ENCODE measurements at places on chromosomes 2 and 18. TPM values are rescaled to one million over a fixed set of nuclear protein-coding genes. Genes with fewer than 3 reads are reported as not detected.

DNA sequence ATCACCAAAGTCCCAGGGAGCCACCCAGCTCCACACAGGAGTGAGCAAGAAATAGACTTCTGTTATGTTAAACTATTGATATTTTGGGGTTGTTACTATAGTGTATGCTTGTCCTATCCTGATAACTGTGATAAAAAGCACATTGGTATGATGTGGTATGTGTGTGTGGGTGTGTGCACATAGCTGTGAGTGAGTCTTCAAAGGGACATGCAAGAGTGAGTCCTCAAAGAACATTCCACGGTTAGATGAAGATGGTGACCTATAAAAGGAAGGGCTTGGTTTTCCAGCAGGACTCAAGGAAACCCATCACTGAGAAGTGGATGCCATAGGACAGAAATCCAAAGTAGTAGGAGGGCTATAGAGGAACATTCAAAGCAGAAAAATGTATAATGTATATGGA, 342.9 kb downstream of the TSN start:
- DNase-seq = no peak

DNA sequence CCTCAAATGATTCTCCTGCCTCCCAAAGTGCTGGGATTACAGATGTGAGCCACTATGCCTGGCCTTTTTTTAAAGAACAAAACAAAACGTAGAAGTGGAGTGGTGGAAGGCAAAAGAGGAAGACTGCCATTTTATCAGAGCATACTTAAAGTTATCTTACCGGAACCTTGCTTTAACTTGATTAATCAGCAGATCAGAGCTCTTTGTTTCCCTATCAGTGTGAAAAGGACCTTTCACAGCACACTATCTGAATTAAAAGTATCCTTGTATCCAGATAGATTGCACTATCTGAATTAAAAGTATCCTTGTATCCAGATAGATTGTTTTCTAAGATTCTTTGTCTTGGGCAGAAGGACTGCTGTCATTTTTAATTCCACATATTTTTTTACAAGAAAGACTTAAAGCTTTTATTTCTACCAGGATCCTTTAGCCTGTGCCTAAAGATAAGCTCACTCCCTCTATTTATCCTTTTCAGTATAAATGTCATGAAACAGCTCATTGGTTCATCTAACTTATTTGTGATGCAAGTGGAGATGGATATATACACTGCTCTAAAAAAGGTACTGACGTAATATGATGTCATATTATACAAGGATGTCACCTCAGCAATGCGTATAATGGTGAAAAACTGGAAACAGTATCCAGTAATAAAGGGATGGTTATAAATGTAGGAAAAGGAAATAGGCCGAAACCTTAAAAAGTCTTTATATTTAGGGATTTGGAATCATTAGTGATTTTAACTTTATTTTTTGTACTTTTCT, 17.8 kb downstream of the GMCL1 start:
- DNase-seq = no peak

SLC9A4 gene
- not detected for total RNA-seq

SYT4 gene
- not detected for total RNA-seq

DNA sequence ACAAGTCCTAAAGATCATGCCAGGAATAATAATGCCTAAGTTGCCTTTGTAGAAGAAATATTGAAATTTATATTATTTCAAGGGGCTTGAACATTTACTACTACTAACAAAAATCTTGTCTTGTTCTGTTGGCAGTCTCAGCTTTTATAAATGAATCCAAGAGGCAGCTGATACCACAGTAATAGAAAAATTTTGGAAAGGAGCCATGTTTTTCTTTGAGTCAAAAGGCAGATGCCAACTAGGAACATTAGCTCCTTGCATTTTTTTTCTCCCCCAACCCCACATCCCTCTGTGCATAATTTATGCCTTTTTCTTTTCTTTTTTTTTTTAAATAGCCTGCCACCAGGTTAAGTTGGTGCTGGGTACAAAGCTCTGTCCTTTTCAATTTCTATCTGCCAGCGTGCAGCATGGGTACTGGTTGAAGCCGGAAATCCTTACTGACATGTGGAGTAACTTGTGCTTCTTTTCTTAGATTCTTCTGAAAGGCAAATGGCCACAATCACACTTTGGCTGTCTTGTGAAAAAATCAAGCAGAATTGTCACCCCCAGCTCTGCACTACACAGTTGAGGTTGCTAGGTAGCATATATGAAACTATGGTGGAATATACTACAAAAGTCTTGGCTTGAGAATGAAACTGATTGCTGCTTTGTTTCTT, 98.8 kb downstream of the RHBDD1 start:
- DNase-seq = no peak

DNA sequence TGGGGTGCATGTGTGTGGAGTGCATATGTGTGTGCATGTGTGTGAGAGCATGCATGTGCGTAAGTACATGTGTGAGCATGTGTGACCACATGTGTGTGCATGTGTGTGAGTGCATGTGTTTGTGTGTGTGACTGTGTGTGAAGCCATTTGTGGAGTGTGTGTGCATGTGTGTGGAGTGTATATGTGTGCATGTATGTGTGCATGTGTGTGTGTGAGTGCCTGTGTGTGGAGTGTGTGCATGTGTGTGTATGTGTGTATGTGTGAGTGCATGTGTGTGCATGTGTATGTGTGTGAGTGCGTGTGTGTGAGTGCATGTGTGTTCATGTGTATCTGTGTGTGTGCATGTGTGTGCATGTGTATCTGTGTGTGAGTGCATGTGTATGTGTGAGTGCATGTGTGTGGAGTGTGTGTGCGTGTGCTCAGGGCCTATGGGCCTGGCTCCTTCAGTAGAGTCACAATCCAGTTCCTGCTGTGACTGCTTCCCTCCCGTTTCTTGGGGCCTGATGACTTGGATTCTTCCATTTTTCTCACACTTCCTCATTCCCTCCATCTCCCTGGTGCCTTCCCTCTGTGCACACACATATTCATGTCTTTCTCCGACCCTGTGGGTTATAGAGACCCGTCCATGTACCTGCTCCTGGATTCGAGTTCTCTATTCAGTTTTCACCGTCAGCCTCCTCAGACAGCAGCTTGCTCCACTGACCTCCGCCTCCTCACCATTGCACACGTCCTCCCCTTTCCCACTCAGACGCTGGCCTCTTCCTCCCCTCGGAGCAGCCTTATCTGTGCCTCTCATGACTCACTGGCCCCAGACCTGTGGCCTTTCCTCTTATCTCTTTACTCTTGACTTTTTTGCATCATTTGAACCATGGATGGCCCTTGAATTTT, 25.2 kb downstream of the TOGARAM2 start:
- no peak for DNase-seq

DNA sequence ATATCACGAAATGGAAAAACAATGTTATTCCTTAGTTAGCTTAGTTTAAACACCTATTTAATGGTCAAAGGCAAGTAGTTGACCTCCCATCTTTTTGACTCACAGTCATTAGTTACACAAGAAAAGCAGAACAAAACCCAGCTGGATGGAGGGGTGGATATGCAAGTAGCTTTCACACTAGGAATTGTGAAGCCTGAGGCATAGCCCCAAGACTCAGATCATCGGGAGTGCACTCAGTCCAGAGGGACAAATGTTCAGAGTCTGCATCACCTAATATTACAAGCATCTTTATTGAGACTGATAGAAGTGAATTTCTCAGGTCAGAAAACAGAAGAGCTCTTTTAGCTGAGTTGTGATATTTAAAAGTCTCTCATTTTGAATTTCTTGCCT, 15.5 kb upstream of the CPS1 start:
- no peak for DNase-seq

MYO5B gene
- total RNA-seq = not detected

GRCh38 chr2:127362971-127363370, 24.8 kb downstream of the MAP3K2 start:
- no peak for DNase-seq

DNA sequence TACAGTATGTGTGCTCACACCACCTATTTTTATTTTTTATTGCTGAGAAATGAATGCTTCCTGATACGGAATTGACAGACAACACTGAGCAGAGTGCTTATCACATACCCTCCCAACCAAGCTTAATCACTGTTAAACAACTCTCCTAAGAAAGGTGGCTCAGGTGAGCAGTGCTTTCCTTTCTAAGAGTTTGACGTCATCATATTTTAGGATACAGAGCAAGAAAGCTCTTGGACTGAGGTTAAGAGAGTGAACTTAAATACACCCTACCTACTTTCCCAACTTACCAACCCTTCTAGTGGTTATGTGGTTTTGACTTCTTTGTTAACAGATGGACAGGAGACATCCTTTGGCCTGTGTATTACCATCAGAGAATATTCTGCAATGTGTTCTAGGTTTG, 101.2 kb downstream of the NRXN1 start:
- DNase-seq = no peak

DNA sequence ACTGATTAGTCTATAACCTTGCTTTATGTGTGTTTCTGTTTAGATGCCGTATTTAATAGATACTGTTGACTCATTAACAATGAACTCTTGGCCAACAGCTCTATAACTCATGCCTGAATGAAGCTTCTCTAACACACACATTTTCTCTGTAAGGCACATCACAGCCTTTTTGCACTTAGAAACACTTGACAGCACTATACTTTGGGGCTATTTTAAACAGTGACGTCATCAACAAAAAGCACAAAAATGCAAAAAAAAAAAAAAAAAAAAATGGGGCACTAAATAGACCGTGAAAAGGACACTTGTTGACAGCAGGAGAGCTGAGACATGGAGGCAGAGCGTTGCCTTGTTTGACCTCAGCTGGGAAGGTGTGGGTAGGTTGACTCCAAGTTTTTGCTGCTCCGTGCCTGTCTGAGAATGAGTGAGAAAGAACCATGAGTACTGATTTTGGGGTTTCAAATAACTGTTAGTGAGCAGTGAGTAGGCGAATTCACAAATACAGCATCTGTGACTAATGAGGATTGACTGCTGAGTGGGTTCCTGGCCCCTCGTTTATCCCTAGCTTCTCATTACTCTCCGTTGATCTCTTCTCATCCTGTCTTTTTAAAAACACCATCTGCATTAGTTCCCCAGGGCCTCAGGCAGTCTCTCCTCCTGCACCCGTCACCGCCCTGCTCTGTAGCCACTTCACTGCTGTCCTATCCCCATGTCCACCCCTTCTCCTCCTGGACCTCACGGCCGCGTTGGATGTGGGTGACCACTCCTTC, 24.4 kb downstream of the SPP2 start:
- DNase-seq = no peak

NAGK gene
- total RNA-seq = 113 TPM

DNA sequence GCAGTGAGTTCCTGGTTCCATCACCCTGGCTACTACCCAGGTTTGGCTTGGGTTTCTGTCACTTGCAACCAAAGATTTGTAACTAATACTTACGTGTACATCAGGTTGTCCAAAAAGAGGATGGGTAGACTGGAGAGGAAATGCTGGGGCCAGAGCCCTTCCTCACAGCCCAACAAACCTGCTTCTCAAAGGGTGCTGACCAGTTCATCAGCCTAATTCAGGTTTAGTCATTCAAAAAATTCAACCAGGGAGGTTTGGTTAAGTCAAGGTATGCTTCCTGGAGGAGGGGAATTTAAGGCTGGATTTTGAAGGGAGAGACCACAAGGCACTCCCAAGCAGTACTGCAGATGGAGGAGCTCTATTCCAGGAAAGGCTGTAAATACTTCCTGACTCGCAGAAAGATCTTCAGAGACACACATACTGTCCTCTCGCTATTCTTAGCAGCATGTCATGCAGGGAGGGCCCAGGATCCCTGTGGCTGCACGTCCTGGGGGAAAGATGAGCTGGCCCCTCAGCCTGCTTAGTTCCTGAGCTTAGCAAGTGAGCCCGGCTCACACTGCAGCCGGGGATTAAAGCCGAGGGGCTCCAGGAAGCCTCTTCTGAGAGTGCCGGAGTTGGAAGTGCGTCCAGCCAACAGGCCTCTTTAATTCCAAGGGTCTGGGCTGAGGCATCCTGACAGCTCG, 40.0 kb upstream of the BIN1 start:
- DNase-seq = no peak

ITM2C gene
- total RNA-seq = 38.7 TPM

ATP6V1B1 gene
- total RNA-seq = not detected

DNA sequence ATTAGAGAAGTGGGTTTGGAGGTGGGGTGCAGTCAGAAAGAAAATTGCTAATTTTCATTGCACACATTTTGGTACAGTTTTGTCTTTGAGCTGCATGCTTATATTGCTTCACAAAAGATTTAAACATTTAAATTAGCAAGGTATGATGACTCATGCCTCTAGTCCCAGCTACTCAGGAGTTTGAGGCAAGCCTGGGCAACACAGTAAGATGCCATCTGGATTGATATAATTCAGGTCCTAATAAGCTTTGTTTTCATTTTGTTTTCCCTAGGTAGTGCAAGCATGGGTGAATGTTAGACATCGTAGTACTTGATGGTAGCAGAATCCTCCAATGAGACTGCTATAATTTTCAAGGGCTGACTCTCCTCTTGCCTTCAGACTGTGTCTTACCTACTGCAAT, 396.7 kb upstream of the RGPD4 start:
- DNase-seq = no peak

- DNase-seq = no peak
These were observed 20.4 kb downstream of the ADI1 start for GRCh38 chr2:3498783-3499394.

DNA sequence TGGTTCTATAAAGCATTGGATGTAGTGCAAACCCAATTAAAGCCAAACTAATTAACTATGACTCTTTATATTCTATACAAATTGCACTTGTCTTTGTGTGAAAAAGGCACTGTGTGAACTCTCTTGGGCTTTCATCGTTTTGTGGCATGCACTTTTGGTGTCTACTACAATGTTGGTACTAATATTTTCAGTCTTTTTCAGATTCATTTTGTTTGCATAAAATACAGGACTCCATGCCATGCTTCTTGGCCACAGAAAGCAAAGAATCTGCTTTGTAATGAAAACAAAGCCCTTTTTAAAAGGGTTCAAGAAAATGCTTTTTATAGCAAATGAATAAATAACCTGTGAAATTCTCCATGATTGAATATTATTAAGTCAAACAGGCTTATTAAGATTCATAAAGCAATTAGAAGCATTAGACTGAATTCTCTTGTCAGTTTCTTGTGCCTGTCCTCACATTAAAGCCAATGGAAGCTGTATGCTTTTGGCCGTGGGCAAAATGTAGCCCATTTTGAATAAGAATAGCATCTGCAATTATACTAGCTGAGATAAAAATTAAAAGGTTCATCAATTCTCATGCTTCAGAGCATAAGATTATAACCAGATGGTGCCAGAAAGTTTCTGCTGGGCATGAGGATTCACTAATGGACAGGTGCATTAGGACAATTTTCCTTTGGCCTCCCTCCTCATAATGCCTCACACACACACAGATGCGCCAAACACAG, 1665.2 kb downstream of the SUCLG1 start:
- DNase-seq = no peak
